HFFc6 (cell line): ENCODE measurements at places on chromosomes 3 and 15. TPM values are rescaled to one million over a fixed set of nuclear protein-coding genes. Genes with fewer than 3 reads are reported as not detected.

The C3orf38 gene
- total RNA-seq = 23.6 to 27.1 TPM (median 26.3 TPM) in 3 replicates

- no peak for DNase-seq
- H3K27ac ChIP-seq = no peak overlapping the region
- no peak overlapping the region for H3K4me3 ChIP-seq
- H3K4me1 ChIP-seq = no peaks in the 10 kb centered on the region
- peaks cover 7% of the 10 kb centered on the region; the same call in 1 of the 2 replicates for H3K27me3 ChIP-seq
Measured at GRCh38 chr15:36008719-36009118, 462.8 kb upstream of the DPH6 start.

GRCh38 chr3:197375001-197375441, 76.6 kb upstream of the DLG1 start:
- no peaks in the 10 kb centered on the region for H3K36me3 ChIP-seq
- DNase-seq = no peak
- no peak overlapping the region for H3K4me3 ChIP-seq
- H3K4me1 ChIP-seq = peaks cover 43% of the 10 kb centered on the region

- peaks cover 8% of the 10 kb centered on the region for H3K4me1 ChIP-seq
- H3K27me3 ChIP-seq = peaks cover 13% of the 10 kb centered on the region; the same call in 1 of the 2 replicates
- H3K4me3 ChIP-seq = no peak overlapping the region
- H3K36me3 ChIP-seq = no peaks in the 10 kb centered on the region
- no peak for DNase-seq
- no peak overlapping the region for H3K27ac ChIP-seq
Measured at GRCh38 chr15:60074181-60074885, 70.2 kb downstream of the FOXB1 start.

The BUB1B gene
- total RNA-seq = 13.4 and 38.1 TPM in 2 replicates

The GP5 gene
- not detected in 2 replicates for total RNA-seq

DNA sequence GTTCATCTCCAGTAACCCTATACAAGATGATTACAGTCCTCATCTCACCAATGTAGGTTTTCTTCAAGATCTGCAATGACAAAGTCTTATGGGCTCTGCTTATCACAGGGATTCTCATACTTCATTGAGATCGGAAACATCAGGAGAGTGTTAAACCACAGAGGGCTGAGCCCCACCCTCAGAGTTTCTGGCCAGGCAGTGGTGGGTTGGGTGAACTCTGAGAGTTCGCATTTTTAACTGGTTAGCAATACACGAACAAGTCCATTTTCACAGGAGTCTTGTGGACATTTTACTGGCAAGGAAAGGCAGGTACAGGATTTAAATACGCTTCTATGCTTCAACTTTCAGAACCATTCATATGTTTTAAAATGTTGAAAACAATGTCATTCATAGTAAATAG, 366.7 kb upstream of the ROBO2 start:
- no peak overlapping the region for H3K27ac ChIP-seq
- H3K4me1 ChIP-seq = no peaks in the 10 kb centered on the region
- H3K27me3 ChIP-seq = no peaks in the 10 kb centered on the region

GRCh38 chr15:63463036-63463435, 41.4 kb upstream of the USP3 start:
- peaks cover 7% of the 10 kb centered on the region for H3K36me3 ChIP-seq
- no peaks in the 10 kb centered on the region; the same call in 1 of the 2 replicates for H3K27me3 ChIP-seq
- no peak overlapping the region for H3K27ac ChIP-seq
- H3K4me1 ChIP-seq = peaks cover 55% of the 10 kb centered on the region

DNA sequence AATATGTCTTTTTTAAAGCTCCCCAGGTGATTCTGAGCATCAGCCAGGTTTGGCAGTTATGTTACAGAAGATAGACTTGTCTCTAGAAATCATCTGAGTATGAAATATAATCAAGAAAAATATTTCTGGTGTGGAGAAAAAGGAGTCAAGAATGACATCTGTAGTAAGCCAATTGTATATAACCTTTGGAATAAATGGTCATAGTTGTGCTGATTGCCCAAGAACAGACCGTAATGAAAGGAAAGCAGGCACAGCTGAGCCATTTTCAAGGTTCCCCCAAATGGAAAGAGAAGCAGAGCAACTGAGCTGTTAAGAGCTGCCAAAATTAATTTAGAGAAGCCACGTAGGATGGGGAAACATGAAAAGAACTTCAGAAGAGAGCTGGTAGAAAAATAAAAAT, 26.6 kb downstream of the GOLM2 start:
- H3K36me3 ChIP-seq = peaks cover 15% of the 10 kb centered on the region; the same call in 1 of the 2 replicates
- H3K27me3 ChIP-seq = no peaks in the 10 kb centered on the region
- no peak overlapping the region for H3K27ac ChIP-seq
- no peak overlapping the region for H3K4me3 ChIP-seq
- H3K4me1 ChIP-seq = peaks cover 18% of the 10 kb centered on the region
- DNase-seq = no peak

GRCh38 chr15:68154923-68155559, 50.1 kb downstream of the CALML4 start:
- DNase-seq = peak; percentile 55
- no peak overlapping the region for H3K27ac ChIP-seq
- peaks cover 15% of the 10 kb centered on the region for H3K36me3 ChIP-seq
- peaks cover 3% of the 10 kb centered on the region for H3K27me3 ChIP-seq
- peaks cover 16% of the 10 kb centered on the region for H3K4me1 ChIP-seq
- no peak overlapping the region for H3K4me3 ChIP-seq

- no peaks in the 10 kb centered on the region for H3K27me3 ChIP-seq
- H3K4me1 ChIP-seq = no peaks in the 10 kb centered on the region
- 0 out of 2 replicates have a peak, but pooled peaks cover 5% of the 10 kb centered on the region for H3K36me3 ChIP-seq
- DNase-seq = no peak
Measured at GRCh38 chr3:36318621-36319200, 61.6 kb upstream of the STAC start.

- H3K27me3 ChIP-seq = peaks cover 5% of the 10 kb centered on the region; the same call in 1 of the 2 replicates
- H3K36me3 ChIP-seq = no peaks in the 10 kb centered on the region
- peak overlapping the region; percentile 98 for H3K4me3 ChIP-seq
- peak overlapping the region; percentile 70 for H3K27ac ChIP-seq
- peak; percentile 15 for DNase-seq
- H3K4me1 ChIP-seq = peaks cover 5% of the 10 kb centered on the region
Measured at GRCh38 chr3:32780735-32781210, 37.0 kb upstream of the TRIM71 start.

GRCh38 chr3:172332256-172333041, 115.8 kb downstream of the GHSR start:
- peak; percentile 30 for DNase-seq
- peaks cover 12% of the 10 kb centered on the region; the same call in 1 of the 2 replicates for H3K4me1 ChIP-seq
- no peak overlapping the region for H3K4me3 ChIP-seq
- H3K27me3 ChIP-seq = peaks cover 3% of the 10 kb centered on the region
- peak overlapping the region; percentile 30 for H3K27ac ChIP-seq

DNA sequence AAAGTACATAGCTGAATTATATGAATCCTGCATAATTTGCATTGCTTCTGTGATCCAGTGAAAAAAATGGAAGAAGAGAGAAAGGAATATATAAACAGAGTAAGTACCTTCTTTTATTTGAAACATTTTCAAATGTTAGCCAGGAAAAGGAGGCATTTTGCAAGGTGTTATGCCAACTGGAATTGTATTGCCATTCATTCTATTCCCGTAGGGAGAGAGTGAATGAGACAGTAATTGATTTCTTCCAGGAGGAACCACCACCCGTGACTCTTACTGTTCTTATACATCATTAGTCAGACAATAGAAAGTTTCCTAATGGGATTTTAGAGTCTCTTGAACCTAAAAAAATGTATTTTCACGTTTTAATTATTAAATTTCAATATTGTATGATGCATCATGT, 324.1 kb upstream of the ALCAM start:
- no peaks in the 10 kb centered on the region for H3K27me3 ChIP-seq
- DNase-seq = no peak
- H3K4me3 ChIP-seq = no peak overlapping the region
- no peak overlapping the region for H3K27ac ChIP-seq
- H3K4me1 ChIP-seq = no peaks in the 10 kb centered on the region

DNA sequence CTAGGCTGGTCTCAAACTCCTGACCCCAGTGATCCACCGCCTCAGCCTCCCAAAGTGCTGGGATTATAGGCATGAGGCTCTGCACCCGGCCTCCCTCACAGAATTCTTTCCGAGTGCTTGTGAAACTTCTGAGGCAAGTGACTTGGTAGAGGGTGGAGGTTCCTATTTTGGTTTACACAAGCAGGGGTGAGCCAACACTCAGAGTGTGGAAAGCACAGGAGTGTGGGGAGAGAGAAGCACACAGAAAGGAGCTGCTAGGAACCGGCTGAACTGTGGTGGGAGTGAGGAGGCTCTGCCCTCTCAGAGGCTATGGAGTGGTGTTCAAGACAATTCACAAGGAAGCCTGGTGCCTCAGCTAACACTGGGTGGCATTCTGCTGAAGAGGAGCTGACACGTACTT, 7.7 kb downstream of the CAPN3 start:
- H3K27ac ChIP-seq = no peak overlapping the region
- H3K36me3 ChIP-seq = peaks cover 7% of the 10 kb centered on the region; the same call in 1 of the 2 replicates
- H3K4me1 ChIP-seq = peaks cover 27% of the 10 kb centered on the region
- DNase-seq = no peak
- no peak overlapping the region for H3K4me3 ChIP-seq

The COL6A6 gene
- total RNA-seq = 0.10 TPM in 1 of 3 replicates, not detected in the others

The NME9 gene
- not detected in 2 replicates for total RNA-seq

The UPK1B gene
- not detected in 2 replicates for total RNA-seq

The OR5H2 gene
- total RNA-seq = not detected in 3 replicates

The BTLA gene
- not detected in 3 replicates for total RNA-seq

The XIRP1 gene
- total RNA-seq = 0.05 TPM in 1 of 2 replicates, not detected in the other

DNA sequence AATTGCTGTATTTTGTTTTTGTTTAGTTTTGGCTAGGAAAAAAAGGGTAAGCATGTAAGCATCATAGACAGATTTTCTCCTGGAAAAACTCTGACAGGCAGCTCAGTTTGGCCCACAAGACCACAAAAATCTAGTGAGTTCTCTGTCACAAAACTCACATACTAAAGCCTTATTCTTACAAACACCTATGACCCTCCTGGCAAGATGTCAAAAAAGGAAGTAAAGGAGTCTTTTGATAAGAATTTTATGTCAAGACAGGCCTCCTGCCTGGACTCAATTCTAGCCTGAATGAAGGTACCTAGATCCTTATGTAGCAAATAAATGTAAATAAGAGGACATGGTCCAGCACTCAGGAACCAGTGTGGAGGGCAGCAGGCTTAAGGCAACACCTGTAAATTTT, 668.3 kb upstream of the ZNF385D start:
- DNase-seq = no peak
- H3K27ac ChIP-seq = no peak overlapping the region
- no peaks in the 10 kb centered on the region for H3K27me3 ChIP-seq

The GPR149 gene
- total RNA-seq = not detected in 3 replicates

DNA sequence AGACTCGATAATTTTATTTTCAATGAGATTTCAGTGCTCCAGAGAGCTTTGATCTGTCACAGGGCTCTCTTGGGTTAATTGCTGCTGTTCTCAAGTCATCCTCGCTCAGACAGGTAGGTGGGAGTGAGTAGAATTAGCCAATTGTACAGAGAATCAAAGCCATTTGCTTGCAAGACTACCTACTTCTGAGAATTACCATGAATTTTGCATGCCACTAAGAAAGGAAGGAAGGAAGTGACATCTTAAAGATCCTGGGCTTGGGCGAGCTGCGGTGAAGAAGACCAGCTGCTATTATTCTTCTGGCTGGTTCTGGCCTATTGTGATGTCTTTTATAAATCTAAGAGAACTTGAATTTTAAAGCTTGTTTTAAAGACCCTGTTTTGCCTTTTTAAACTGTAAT, 154.1 kb upstream of the LPP start:
- no peak overlapping the region for H3K4me3 ChIP-seq
- no peaks in the 10 kb centered on the region for H3K36me3 ChIP-seq
- no peaks in the 10 kb centered on the region; the same call in 1 of the 2 replicates for H3K27me3 ChIP-seq
- no peak for DNase-seq

The IGDCC3 gene
- not detected in 3 replicates for total RNA-seq

GRCh38 chr3:17151598-17152373, 267.0 kb downstream of the PLCL2 start:
- H3K27ac ChIP-seq = no peak overlapping the region
- H3K27me3 ChIP-seq = no peaks in the 10 kb centered on the region; the same call in 1 of the 2 replicates
- H3K4me1 ChIP-seq = no peaks in the 10 kb centered on the region
- peaks cover 25% of the 10 kb centered on the region for H3K36me3 ChIP-seq
- DNase-seq = no peak

GRCh38 chr3:102353148-102353547, 81.7 kb upstream of the ZPLD1 start:
- H3K4me3 ChIP-seq = no peak overlapping the region
- no peaks in the 10 kb centered on the region for H3K4me1 ChIP-seq
- H3K27me3 ChIP-seq = no peaks in the 10 kb centered on the region; the same call in none of the 2 replicates
- no peak overlapping the region for H3K27ac ChIP-seq

The MESP2 gene
- total RNA-seq = 0.46 TPM in 1 of 3 replicates, not detected in the others

The TEX9 gene
- total RNA-seq = 0.77 to 1.3 TPM (median 1.1 TPM) in 3 replicates

- H3K4me1 ChIP-seq = no peaks in the 10 kb centered on the region
- H3K27ac ChIP-seq = no peak overlapping the region
- DNase-seq = no peak
- no peaks in the 10 kb centered on the region for H3K36me3 ChIP-seq
Measured at GRCh38 chr15:79065706-79066376, 24.7 kb downstream of the RASGRF1 start.

The DZIP3 gene
- 8.0 to 12.7 TPM (median 8.5 TPM) in 3 replicates for total RNA-seq

The WNT5A gene
- 240 to 345 TPM (median 288 TPM) in 3 replicates for total RNA-seq

GRCh38 chr3:31482493-31483200, 50.1 kb upstream of the STT3B start:
- no peak overlapping the region for H3K27ac ChIP-seq
- no peaks in the 10 kb centered on the region for H3K4me1 ChIP-seq
- DNase-seq = no peak
- no peaks in the 10 kb centered on the region; the same call in 1 of the 2 replicates for H3K36me3 ChIP-seq

DNA sequence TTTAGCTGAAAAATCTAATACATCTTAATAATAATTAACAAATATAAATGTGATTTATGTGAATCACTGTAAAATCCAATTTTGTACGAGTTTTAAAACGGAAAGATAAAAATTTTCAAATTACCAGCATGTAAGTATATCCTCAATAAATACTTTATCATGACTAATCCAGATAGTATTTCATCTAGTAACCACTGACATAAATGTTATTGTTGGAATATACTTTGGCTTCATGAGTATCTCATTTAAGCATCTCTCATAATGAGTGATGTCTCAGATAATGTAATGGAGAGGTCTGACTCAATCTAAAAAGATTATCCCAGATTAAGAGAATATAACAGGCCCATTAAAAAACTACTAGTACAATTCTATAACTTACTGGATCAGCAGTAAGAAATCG, 216.3 kb downstream of the STAG1 start:
- peaks cover 33% of the 10 kb centered on the region for H3K4me1 ChIP-seq
- peak overlapping the region; percentile 2 for H3K27ac ChIP-seq

- H3K4me1 ChIP-seq = peaks cover 29% of the 10 kb centered on the region
- no peak overlapping the region; the same call in 1 of the 2 replicates for H3K27ac ChIP-seq
- no peaks in the 10 kb centered on the region for H3K27me3 ChIP-seq
- DNase-seq = no peak
Measured at GRCh38 chr15:57084192-57084591, 165.7 kb downstream of the TCF12 start.

GRCh38 chr3:127545711-127546457, 44.6 kb downstream of the TPRA1 start:
- no peak overlapping the region for H3K4me3 ChIP-seq
- peaks cover 6% of the 10 kb centered on the region for H3K4me1 ChIP-seq
- no peak for DNase-seq
- peaks cover 25% of the 10 kb centered on the region for H3K27me3 ChIP-seq

GRCh38 chr3:114582929-114583328, 289.1 kb downstream of the TIGIT start:
- no peak for DNase-seq
- no peaks in the 10 kb centered on the region for H3K27me3 ChIP-seq
- H3K4me1 ChIP-seq = peaks cover 14% of the 10 kb centered on the region
- no peak overlapping the region for H3K4me3 ChIP-seq
- no peak overlapping the region for H3K27ac ChIP-seq

GRCh38 chr3:12660196-12660595, 3.7 kb downstream of the RAF1 start:
- H3K27ac ChIP-seq = peak overlapping the region; percentile 90
- H3K4me3 ChIP-seq = peak overlapping the region; percentile 83
- DNase-seq = no peak
